Large intestine (tissue), 12 donors: ENCODE measurements at places on chromosomes 12 and 14.

- no peak for DNase-seq
Measured at GRCh38 chr14:44616204-44616603, 109.1 kb upstream of the FSCB start.

DNA sequence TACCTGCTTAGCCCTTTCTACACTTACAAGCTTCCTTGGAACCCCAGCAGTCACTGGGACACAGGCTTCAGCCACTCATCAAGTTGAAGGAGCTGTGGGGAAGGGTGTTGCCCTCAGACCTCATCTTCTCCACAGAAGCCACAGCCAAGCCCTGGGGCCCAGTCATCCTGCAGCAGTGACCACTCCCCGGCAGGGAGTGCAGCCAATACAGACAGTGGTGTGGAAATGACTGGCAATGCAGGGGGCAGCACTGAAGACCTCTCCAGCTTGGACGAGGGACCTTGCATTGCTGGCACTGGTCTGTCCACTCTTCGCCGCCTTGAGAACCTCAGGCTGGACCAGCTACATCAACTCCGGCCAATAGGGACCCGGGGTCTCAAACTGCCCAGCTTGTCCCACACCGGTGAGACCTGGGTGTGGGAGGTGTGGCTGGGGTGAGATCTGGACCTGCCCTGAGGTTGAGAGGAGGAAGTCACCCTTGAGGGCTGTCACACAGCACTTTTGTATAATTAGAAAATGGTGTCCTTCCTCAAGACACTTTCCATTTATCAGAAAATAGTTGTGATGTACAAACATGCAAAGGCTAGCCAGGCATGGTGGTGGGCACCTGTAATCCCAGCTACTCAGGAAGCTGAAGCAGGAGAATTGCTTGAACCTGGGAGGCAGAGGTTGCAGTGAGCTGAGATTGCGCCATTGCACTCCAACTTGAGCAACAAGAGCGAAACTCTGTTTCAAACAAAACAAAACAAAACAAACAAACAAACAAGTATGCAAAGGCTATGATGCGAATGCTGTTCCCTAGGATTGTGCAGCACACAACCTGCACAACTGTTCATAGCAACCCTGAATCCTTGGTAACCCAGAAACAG, 9.9 kb downstream of the GLI1 start:
- no peak for DNase-seq

DNA sequence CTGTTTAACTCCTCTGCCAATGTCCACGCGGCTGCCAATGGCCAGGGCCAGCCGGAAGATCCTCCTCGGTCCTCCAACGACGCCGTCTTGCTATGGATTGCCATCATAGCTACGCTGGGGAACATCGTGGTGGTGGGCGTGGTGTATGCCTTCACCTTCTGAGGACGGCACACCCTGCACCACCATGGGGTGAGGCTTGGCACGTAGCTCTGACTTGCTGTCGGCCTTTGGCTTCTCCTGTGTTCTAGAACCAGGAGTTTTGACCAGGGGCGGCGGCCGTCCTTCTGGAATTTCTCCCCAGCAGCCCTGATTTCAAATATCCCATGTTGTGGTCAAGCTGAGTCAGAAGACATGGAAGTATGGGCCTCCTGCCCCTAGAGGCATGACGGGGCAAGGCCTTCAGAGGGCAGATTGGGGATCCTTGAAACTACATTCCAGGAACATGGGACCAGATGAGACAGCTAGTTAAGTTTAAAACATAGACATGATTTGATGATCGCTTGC, 47.5 kb downstream of the C14orf132 start:
- DNase-seq = no peak

DNA sequence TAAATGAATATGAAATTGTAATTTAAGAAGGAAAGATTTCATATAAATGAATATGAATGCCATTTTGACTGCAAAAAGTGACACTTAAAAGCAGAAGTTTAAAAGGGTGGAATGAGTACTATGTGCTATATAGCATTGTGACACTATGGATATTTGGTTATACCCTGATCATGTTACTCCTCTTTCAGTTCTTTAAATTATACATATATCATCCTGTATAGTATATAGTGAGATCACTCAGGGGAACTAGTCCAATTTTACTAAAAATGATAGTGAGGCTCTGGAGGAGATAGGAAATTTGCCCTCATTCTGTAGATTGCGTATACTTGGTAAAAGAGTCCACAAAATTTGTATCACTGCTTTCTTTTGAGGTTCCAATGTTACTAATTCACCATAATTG, 155.7 kb upstream of the BTG1 start:
- no peak for DNase-seq

GRCh38 chr12:49868449-49868848, 25.5 kb upstream of the BCDIN3D start:
- DNase-seq = no peak

GRCh38 chr14:36509069-36509917, 10.7 kb downstream of the NKX2-1 start:
- no peak for DNase-seq

GRCh38 chr14:93889739-93890483, 37.2 kb upstream of the FAM181A start:
- no peak for DNase-seq

DNA sequence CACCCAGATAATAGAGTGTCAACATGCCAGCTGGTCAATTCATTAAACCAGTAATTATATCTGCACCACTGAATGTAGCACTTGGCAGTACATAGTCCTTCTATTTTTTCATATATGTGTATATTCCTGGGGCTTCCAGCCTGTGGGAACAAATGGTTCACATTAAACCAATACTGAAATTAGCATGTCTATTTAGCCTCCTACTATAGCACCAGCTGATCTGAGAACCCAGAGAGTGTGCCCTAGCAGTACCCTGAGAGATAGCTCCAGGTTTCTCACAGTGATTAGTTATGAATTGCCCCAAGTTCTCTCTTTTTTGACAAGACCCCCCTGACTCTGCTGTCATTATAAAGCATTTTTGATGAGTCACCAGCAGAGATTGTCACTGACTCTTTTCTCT, 1097.3 kb upstream of the FLRT2 start:
- DNase-seq = no peak

- no peak for DNase-seq
Measured at GRCh38 chr12:98385641-98386040, 129.7 kb upstream of the TMPO start.

- DNase-seq = no peak
Measured at GRCh38 chr12:42166501-42166900, 21.8 kb upstream of the GXYLT1 start.
